HEK293T (cell line): ENCODE measurements at places on chromosomes 6 and 20.

- no peak for DNase-seq
Measured at GRCh38 chr20:1182106-1182505, 2.7 kb downstream of the TMEM74B start.

DNA sequence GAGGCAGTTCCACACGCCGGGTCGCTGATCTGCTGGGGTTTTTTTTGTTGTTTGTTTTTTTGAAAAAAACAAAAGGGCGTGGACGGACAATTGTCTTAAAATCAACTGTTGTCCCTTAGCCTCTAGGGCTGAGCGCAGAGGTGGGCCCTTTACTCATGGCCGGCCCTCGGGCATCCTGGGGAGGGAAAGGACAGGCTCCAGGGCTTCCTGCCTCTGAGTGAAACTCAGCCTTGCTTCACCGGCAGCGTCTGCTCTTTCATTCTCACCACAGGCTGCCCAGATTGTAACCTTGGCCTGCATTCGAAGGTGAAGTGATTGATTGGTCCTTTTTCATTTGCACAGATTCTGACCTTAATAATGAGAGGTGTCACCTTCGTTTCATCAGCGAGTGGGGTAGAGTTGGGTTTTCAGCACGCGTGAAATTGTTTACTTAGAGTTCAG is 797 bp downstream of the SMIM13 start:
- DNase-seq = peak; percentile 50

- no peak for DNase-seq
Measured at GRCh38 chr20:39713076-39713840, 751.1 kb downstream of the DHX35 start.

- no peak for DNase-seq
Measured at GRCh38 chr20:1863296-1863695, 31.9 kb upstream of the SIRPA start.

DNA sequence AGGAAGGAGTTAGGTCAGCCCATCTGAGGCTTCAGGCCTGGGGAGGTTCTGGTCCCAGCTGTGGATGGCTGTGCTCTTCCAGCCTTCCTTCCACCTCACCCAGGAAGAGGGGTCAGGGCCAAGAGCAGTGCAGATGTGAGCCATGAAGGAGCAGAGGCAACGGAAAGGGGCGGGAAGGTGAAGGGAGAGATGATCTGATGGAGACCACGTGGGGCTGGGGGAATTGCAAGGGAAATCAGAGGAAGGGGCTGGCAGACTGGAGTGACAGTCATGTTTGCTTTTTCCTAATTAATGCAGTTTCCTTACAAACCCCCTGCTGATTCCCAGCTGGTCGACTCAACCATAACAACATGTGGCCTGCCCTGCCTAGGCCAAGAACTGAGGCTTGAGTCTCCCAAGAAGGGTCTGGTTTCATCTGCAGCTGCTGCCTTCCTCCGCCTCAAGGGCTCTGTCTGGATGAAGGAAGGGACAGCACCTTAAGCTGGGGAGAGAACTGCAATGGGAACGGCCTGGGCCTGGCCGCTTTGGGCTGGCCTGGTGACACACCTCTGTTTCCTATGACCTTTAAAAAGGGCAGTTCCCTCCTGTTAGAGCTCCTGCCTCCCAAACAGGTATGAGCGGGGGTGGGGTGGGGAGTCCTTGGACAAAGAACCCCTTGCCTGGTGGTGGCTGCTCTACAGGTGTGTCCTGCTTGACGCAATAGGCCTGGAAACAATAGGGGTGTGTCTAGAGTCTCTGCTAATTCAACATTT is 7.8 kb upstream of the MRPS18A start:
- no peak for DNase-seq

DNA sequence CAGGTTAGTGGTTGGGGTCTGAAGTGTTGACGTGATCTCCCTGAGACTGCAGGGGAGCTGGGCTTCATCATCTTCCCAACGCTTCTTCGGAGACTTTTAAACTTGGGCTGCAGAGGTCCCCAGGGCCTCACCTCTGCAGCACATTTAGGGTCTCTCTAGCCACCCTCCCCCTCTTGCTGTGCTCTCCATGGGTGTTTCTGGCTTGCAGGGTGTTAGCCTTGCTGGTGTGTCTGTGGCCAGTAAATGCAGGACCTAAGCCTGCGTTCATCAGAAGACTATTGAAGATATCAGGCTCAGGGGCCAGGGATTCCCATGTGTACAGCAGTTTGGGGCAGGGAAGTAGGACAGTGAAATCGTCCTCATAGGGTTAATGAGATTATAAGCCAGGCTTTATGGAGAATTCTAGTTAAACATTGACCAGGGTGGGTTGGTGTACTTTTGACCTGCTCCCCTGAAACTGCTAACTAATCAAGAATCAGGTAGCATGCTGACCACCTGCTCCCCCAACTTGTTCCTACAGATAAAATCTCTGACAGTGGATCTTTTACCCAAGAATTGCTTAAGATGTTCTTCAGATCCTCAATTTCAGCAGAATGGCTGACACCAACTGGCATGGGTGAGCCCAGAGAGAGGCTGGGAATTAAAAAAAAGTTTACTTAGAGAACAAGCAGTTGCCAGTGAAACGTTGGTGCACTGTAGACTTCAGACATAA is 3.8 kb upstream of the DDO start:
- no peak for DNase-seq

DNA sequence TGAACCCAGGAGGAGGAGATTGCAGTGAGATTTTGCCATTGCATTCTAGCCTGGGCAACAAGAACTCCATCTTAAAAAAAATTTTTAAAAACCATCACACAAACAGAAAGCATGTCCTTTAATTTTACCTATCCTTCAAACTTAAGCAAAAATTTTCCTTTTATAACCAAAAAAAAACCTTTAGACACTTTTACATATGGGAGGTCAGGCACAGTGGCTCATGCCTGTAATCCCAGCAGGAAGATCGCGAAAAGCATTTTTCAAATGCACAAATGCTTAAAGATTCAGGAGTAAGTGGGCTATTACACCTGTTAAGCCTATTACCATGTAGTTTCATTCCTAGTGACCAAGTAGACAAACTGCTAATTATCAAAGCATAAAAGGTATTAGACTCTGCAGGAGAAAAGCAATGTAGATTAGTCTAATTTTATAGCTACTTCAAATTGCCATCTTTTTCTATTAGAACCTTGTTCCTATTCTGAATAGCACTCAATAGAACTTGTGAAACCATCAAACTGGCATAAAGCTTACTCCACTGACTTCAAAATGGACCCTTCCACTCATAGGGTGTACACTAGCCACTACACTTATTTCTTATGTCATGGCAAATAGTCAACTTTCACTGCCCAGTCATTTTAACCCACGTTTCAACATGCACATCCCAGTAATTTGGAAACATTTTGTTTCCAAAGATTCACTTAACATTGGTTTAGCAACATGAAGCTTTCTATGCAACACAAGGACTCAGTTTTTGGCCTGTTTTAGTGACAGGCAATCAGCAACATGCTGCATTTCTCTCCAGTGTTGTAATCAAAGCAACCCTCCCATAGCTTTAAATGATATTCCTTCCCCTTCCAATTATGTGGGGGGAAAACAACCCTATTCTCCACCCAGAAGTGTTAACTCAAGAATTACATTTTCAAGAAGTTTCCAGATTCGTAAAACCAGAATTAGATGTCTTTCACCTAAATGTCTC is 4.0 kb downstream of the EEF1A1 start:
- no peak for DNase-seq

DNA sequence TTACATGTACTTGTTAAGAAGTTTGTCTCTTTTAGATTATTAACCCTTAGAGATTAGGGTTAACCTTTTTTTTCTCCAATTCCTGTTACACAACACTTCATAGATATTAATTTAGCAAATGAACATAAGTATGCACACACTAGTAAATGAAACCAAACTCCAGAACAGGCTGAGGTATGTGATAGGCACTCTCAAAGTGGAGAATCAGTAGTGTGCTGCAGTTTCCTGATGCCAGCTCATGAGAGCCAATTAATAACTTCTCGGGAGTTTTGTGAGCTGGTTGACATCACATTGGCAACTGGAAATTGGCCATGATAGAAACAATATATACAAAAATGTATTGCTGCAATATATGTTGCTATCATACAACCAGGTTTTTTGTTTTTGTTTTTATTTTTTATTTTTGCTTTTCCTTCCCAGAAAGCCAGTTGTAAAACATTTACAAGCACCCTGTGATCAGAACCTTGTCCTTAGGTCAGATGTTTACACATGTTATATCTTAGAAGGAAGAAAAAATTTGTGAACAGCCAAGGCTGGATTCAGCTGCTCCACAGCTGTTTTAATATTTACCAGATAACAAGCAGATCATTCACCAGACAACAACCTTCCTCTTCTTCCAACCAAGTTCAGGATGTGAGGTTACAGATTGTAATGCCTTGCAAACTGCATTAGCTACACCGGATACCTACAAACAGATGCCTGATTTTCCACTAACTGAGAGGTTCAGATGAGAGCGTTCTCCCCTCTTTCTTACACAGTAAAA is 42.4 kb upstream of the ECHDC1 start:
- no peak for DNase-seq

- DNase-seq = no peak
Measured at GRCh38 chr20:37363221-37364012, 17.5 kb downstream of the SRC start.

- DNase-seq = no peak
Measured at GRCh38 chr6:36781669-36782068, 57.6 kb downstream of the CPNE5 start.

- no peak for DNase-seq
Measured at GRCh38 chr6:18192026-18192425, 36.8 kb downstream of the KDM1B start.

DNA sequence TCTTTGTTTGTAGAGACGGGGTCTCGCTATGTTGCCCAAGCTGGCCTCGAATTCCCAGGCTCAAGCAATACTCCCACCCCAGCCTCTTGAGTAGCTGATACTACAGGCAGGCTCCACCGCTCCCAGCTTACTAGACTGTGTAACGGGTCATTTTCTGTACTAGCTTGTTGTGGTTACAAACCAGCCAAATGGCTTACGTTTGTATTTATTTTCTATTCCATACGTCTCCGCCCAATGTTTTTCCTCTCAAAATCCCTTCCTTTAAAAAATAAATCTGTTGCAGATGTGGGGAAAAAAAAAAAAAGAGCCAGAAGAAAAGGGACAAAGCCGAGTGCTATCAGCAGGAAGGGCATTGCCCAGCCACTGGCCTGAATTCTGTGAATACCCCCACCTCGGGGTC is 41.6 kb downstream of the PRND start:
- DNase-seq = no peak
